Naive thymus-derived CD8-positive, alpha-beta T cell (primary cell): ENCODE measurements at places on chromosomes 4 and X.

- no peak for DNase-seq
Measured at GRCh38 chr4:147981305-147981704, 249.4 kb downstream of the ARHGAP10 start.

DNA sequence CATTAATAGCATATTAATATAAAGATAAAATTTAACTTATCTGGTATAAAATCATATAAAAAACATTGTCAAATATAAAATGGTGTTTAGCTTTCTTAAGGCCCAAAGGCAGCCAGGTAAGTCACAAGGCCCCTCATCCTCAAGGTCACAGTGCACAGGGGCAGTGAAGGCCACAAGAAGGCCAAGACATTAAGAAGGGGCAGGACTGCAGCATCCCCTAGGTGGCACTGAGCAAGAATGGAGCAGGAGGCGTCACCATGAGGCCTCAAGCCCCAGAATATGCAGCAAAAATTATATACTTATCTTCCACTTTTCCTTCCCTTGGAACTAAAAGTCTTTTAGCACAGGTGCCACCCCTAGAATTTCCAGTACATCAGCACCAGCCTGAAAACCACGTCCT lies 49.5 kb upstream of the MAGEA8 start:
- DNase-seq, result no peak

- DNase-seq, result no peak
Measured at GRCh38 chr4:36386691-36387090, 105.3 kb downstream of the DTHD1 start.

- DNase-seq, result no peak
Measured at GRCh38 chrX:1788300-1788911, 173.5 kb downstream of the ASMT start.

DNA sequence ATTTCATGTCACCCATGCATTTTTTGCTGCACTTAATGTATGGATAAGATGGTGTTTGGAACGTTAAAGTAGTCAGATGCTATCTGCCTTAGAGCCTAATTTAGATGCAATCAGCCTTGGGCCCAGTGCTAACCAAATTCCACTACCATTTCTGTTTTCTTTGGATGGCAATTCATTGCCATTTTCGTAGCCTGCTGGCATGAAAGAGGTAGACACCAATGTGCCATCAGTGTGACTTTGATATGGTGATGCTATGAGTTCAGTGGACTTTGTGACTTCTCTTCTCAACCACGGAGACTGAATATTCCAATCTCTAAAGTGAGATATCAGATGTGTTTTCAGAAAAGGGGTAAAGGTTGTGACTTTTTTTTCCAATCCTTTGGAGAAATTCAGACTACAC lies 1.5 kb downstream of the ETFDH start:
- DNase-seq, result no peak

DNA sequence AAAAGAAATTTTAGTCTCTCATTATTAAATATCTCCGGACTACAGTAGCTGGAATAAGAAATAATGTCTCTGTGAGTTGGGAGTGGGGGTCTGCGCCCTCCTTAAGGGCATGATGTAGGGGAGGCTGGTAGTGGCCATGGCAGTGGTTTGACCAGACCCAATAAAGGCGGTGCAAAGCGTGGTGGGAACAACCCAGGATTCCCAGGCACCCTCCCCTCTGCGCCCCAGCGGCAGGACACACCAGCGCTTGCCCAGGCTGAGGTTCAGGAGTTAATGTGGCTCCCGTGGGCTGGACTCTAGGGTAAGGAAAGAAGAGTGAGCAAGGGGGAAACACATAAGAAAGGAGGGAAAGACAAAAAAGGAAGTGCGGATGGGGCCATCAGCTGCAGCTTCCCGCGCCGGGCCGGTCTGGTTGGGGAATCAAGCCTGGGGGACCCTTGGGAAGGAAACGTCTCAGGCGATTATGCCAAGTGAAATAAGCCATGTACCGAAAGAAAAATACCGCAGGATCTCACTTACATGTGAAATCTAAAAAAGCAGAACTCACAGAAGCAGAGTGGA lies 157.5 kb upstream of the SMIM31 start:
- DNase-seq, result no peak

- DNase-seq, result no peak
Measured at GRCh38 chr4:118357601-118358000, 4.8 kb upstream of the PRSS12 start.

DNA sequence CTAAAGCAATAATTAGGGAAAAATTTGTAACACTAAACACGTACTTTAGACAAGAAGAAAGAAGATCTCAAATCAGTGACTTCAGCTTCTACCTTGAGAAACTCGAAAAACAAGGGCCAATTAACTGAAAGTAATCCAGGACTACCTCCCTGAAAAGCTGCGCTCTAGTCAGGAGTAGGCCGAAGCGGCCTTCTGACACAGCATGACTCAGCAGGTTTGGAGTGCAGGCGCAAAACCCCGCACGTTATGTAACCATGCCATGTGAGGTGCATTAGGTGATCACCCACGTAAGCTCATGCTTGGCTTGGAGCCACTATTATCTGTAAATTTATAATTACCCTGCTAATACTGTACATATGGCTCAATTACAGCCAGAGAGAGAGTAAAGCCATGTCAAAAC lies 52.8 kb upstream of the CCDC149 start:
- DNase-seq, result no peak
